ENCODE measurements at places on chromosomes 1 and 21.

DNA sequence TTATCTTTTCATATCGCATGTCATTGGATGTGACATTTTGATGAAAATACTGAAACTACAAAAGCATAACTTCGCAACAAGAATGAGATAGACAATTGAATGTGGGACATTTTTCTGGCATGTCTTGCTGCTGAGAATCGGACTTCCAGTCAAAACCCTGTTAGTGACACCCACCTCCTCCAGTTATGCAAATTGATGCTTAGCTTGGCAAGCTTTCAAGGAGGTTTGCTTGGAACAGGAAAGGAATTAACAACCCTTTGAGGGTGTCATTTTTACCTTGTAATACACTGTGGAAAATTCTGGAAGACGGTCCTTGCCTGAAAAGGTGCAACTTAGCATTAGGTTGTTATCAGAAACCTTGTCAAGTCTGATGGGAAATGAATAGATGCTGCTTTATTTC lies 38.8 kb upstream of the FAM3B start:
- no peak for DNase-seq

GRCh38 chr1:76269155-76269554 lies 194.6 kb downstream of the ST6GALNAC3 start:
- DNase-seq = no peak

GRCh38 chr1:183473217-183473536 lies 878 bp downstream of the SMG7 start:
- DNase-seq = no peak

DNA sequence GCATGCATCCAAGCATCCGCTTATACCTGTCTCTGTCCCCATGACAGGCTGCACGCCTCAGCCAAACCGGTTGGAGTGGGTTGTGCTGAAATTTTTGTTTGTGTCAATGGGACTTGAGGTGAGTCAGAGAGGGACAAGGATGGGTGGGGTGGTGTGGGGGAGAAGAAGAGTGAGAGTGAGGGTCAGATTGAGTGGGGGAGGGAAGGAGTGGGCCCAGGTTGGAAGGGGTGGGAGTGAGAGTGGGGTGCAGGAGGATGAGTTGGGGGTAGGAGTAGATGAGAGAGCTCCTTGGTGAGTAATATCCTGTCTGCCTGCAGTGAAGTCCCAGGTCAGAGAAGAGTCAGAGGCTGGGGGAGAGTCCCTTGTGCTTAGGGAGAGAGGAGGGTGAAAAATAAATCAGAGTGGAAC lies 3.3 kb upstream of the NECTIN4 start:
- DNase-seq = no peak

DNA sequence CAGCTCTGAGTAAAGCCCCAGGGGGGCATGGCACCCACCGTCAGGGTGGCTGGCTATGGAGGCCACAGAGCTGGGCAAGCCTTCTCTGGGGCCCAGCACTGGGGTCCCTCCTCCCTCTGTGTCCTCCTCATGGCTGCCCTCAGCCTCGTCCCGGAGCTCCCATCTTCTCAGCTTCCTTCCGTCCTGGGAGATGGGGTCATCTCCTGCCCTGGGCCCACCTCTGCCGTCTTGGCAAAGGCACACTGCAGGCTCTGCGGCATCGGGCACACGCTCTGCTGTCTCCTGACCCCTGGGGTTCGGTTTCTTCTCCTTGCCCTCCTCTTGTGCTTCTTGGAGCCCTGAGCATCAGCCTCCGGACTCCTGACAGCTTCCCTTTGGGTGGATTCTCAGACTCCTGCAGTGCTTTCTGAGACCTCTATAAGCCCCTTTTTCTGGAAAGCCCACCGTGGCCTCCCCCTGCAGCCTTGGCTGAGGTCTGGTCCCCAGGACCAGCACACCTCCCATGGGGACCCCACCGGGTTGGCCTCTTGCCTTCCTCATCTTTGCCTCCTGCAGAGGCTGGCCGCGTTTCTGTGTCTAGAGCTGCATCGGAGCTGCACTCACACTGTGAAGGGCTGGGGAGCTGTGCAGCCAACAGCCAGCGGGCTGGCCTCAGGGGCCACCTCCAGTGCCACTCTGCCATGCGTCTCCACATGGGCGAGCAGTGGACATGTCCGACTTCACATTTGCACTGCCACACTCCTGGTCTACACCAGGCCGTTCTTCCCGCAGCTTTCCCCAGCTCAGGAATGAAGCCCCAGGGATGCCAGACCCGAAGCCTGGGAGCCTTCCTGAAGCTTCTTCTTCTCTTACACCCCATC lies 11.6 kb downstream of the UMODL1 start:
- no peak for DNase-seq

- no peak for DNase-seq
Observed at GRCh38 chr1:24465638-24466037, 37.0 kb upstream of the RCAN3 start.

DNA sequence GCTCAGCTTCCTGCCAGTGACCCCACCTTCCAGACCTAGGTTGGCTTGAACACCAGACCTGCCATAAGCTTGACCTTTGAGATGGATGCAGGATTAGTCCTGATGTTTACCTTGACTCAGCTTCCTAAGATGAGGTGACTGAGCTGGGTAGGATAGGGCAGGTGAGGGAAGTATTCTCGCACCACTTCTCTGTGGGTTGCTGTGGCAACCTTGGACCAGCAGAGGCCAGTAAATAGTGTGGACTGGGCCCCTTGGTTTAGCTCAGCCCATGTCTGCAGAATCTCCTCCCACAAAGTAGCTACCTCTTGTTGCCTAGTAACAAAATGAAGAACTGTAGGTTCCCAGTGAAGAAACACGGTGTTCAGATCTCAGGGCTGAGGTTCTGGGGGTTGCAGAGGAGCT lies 8.4 kb downstream of the RPS6KA1 start:
- DNase-seq = no peak

- no peak for DNase-seq
Observed at GRCh38 chr1:222090103-222090502, 348.2 kb upstream of the DUSP10 start.

DNA sequence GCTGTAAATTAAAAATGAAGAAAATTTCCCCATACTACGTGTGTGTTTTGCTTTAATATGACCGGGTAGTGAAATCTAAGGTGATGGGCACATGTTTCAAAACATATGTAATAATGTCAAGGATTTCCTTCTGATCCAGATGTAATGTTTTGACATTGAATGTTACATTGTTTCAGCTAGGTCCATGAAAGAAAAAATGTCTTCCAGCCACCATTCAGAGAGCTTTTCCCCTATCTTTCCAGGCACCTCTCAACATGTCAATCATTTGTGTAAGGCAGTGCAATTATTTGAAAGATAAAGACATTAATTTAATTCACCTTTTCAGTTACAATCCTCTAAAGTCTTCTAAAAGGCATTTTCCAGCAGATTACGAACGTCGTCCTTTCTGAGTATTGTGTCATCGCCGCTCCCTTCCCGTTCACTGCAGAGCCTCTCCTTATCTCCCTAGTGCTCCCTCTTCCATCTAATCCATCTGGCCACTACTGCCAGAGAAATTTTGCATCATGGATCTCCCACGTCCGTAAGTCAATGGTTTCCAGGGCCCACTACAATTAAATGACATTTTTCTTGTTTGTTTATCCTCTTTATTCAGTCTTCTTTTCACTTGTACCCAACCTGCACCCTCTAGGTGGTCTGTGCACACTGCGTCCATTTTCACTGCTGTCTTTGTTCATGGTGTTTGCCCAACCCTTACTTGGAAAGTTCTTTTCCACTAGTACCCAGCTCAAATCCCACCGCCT lies 1.3 kb upstream of the VAMP3 start:
- DNase-seq = no peak

DNA sequence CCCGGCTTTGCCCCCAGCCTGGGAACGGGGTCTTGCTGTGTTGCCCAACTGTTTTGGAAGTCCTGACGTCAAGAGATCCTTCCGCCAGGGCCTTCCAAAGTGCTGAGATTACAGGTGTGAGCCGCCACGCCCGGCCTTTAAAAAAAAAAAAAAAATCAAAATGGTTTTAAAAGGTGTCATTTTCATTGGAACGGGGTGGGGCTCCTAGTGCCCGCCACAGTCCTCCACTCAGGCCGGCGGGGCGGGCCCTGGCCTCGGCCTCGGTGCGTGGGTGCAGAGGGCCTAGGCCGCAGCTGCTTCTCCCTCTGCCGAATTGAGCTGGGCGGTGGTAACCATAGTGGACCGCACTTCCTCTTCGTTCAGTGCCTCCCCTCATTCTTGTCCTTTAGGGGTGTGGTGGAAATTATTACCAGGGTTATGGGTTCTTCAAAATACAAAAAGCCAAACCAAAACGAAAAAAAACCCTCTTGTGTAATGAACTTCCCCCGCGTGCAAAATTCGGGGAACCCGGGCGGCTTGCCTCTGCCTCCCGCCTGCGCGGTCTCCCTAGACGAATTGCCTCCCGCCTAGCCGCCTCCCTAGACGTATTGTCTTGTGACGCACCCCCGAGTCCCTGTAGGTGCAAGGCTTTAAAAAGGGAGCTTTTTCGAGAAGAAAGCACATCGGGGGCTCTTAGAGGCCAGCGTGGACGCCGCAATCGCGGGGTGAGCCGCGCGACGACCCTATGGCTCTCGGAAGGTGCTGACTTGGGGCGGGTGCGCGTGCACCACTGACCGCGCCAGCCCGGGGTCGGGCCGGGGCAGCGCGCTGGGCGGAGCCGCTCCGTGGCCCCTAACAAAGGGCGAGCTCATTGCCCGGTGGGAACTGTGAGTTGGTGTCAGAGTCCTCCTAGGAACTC lies 10.5 kb upstream of the SPEN start:
- peak; percentile 66 for DNase-seq

GRCh38 chr1:43317817-43318471 lies 17.2 kb downstream of the TIE1 start:
- DNase-seq = no peak

GRCh38 chr1:193326296-193326695 lies 139.9 kb upstream of the B3GALT2 start:
- no peak for DNase-seq

- no peak for DNase-seq
Observed at GRCh38 chr21:37419228-37419906, 52.8 kb downstream of the DYRK1A start.

DNA sequence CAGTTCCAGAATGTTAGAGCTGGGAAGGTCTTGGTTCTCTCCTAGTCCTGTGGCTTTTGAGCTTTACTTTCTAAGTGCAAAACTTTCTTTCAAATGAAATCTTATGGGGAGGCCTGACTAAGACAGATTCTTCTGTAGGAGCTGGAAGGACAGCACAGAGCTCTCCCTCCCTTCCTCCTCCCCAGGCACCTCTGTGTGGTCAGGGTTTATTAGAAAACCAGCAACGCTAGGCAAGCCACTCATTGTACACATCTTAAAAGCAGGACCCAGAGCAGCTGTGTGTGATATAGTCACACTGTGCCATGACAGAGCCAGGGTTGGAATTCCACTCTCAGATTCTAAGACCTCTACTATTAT lies 241.1 kb upstream of the RAB4A start:
- DNase-seq = no peak

GRCh38 chr1:232377494-232377770 lies 252.5 kb downstream of the SIPA1L2 start:
- no peak for DNase-seq

DNA sequence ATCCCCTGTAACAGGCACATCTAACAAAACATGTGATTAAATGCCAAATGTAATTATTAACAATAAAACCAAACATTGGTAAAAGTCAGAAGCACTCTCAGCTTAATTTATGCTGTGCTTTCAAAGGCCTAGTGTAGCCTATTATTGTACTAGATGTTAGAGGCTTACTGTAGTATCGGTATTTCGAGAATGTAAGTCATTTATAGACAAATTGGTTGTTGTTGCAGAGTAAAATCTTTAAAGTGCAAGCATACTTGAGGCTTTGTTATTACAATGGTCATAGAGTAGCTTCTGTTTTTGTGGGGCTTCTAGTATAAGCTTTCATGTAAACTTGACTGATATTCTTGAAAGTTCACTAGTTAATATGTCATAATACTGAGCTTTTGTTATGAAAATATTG lies 965.8 kb downstream of the PLA2G4A start:
- no peak for DNase-seq

- DNase-seq = no peak
Observed at GRCh38 chr1:237098541-237098940, 56.6 kb downstream of the RYR2 start.

GRCh38 chr1:59316497-59317128 lies 19.7 kb downstream of the FGGY start:
- no peak for DNase-seq

DNA sequence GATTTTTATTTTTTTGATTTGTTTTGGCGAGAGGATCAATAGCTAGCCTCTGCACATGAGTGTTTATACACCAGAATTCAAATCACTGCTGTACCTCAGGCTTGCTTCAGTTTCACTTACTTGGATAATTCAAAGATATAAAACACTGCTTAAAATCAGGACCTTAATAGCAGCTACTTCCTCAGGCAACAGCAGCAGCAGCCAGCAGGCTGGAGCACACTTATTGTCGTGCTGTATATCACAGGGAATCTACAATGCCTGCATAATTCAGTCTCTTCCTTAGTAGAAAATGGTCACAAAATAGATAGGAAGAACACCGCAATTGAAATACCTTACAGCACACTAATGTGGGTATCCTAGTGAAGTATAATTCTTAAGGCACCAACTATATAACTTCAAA lies 497.3 kb downstream of the NEGR1 start:
- no peak for DNase-seq

DNA sequence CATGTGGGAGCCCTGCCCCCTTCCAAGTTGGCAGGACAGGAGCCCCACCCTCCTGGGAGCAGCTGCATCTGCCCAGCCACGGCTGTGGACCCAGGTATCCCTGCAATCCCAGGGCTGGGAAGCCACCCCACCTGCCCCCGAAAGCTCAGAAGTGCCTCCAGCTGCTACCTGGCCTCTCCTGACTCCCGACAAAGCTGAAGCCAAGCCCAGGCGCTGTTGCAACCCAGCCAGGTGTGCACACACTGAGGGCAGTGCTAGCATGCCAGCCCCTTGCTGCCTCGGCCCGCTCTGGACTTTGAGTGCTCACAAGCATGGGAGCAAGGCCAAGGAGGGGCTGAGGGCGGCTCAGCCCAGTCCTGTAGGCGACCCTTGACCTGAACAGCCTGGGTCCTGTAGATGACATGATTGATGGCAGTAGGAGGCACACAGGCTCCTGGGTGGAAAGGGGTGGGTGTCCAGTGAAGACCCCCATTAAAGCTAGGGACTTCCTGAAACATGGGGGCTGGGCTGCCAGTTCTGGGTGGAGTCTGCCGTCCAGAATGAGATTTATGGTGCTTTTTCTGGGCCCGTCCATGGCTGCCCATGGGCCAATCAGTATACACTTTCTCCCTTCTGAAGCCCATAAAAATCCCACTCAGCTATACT lies 2.8 kb upstream of the SSU72 start:
- no peak for DNase-seq

GRCh38 chr1:20160034-20160433 lies 20.9 kb downstream of the PLA2G2F start:
- DNase-seq = no peak

DNA sequence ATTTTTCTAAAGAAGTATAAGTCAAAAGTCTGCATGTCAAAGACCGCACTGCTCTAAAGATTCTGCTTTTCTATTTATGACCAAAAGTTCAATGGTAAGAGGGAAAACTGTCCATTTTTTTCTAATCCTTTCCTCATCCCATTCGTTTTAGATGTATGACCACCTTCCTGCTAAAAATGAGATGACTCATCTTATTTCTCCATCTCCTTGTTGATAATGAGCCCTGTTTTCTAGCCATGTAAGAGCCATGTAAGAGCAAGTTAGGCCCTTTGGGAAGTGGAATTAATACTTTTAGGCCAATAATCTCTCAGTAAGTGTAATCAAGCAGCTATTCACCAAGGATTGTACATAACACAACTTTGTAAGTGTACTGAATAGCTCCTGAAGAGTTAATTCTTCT lies 475.6 kb upstream of the B3GALT2 start:
- DNase-seq = no peak

- DNase-seq = no peak
Observed at GRCh38 chr1:89670711-89671110, 37.8 kb downstream of the LRRC8C start.

- DNase-seq = no peak
Observed at GRCh38 chr21:31975491-31975890, 102.7 kb downstream of the HUNK start.

- DNase-seq = no peak
Observed at GRCh38 chr1:155983191-155984024, 5.1 kb upstream of the ARHGEF2 start.
